ENCODE measurements at places on chromosomes 5 and 9. TPM values are rescaled to one million over a fixed set of nuclear protein-coding genes. Genes with fewer than 3 reads are reported as not detected.
A peak's percentile ranks its signal among the peaks of the same experiment; 100 is the strongest.

Gene GPR150
- total RNA-seq = not detected

Gene COL27A1
- 13.0 TPM for total RNA-seq

Gene HEMGN
- not detected for total RNA-seq

DNA sequence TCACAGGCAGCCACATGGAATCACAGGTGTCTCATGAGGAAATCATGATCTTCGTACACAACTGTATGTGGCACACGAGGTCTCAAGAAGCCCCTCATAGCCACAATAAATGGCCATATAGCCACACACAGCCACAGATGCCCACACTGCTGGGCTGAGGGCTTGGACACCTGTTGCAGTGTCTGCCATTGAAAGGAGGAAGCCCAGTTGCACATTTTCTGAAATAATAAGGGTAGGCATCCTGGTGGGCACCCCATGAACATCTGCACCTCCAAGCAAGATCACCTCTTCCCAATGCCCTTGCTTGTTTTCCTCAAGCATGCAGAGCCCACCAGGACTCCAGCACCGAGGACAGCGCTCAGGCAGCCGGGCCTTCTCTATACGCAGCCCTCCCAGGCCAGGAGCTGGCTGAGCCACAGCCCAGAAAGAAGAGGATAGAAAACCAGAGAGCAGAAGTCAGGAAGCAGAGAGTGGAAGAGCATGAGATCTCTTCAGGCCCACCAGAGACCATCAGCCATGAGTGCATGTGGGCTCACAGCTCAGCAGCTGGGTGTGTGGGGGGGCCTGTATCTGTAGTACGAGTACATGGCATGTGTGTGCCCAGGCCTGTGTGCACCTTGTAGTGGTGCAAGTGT is 1.0 kb upstream of the ACSL6 start:
- H3K27ac ChIP-seq = no peak overlapping the region
- no peaks in the 10 kb centered on the region for H3K36me3 ChIP-seq
- DNase-seq = peak; percentile 54
- H3K27me3 ChIP-seq = no peaks in the 10 kb centered on the region
- no peaks in the 10 kb centered on the region for H3K4me1 ChIP-seq

GRCh38 chr9:34642679-34643078 is 3.8 kb upstream of the GALT start:
- DNase-seq = no peak
- H3K4me3 ChIP-seq = no peak overlapping the region
- no peaks in the 10 kb centered on the region for H3K36me3 ChIP-seq
- no peak overlapping the region for H3K27ac ChIP-seq

Data from SJCRH30 (cell line).